ENCODE measurements at places on chromosomes 7 and 10. TPM values are rescaled to one million over a fixed set of nuclear protein-coding genes. Genes with fewer than 3 reads are reported as not detected.

The GNGT1 gene
- not detected for total RNA-seq

The PLXNA4 gene
- total RNA-seq = under 0.01 TPM

The STAG3 gene
- total RNA-seq = 0.84 TPM

The PDE1C gene
- total RNA-seq = 2.9 TPM

The PNLIPRP2 gene
- not detected for total RNA-seq

The CCL26 gene
- total RNA-seq = 1.7 TPM

The CLCN1 gene
- total RNA-seq = under 0.01 TPM

The SPDYE11 gene
- not detected for total RNA-seq

The PPP1R17 gene
- not detected for total RNA-seq

The NYAP1 gene
- 1.8 TPM for total RNA-seq

The ZNF467 gene
- 1.5 TPM for total RNA-seq

The SPDYE16 gene
- not detected for total RNA-seq

The WBP1L gene
- 41.9 TPM for total RNA-seq

The SFTPA1 gene
- total RNA-seq = not detected

The PNLIP gene
- not detected for total RNA-seq

The C7orf57 gene
- total RNA-seq = not detected

The CALHM2 gene
- total RNA-seq = 19.0 TPM

The OPALIN gene
- not detected for total RNA-seq

The OR2A25 gene
- not detected for total RNA-seq

The ABCB4 gene
- total RNA-seq = 0.17 TPM

The SYNPO2L gene
- under 0.01 TPM for total RNA-seq

The TMEM184A gene
- total RNA-seq = under 0.01 TPM

The SEC23IP gene
- 24.7 TPM for total RNA-seq

The NPY4R2 gene
- not detected for total RNA-seq

The LIPK gene
- total RNA-seq = not detected

The CCDC172 gene
- total RNA-seq = not detected

The ASAH2 gene
- 1.3 TPM for total RNA-seq

The TET1 gene
- total RNA-seq = 1.8 TPM

The NACAD gene
- 3.6 TPM for total RNA-seq

The PAX2 gene
- total RNA-seq = not detected

The CYP3A4 gene
- not detected for total RNA-seq

The SCIN gene
- total RNA-seq = not detected

The FAM25A gene
- total RNA-seq = not detected

The ADK gene
- 32.6 TPM for total RNA-seq

The APBB1IP gene
- total RNA-seq = not detected

The ADAMTS14 gene
- total RNA-seq = under 0.01 TPM

The ACTR3C gene
- 0.17 TPM for total RNA-seq

The CALML5 gene
- total RNA-seq = not detected

The ARHGEF35 gene
- 0.84 TPM for total RNA-seq

The XRCC2 gene
- total RNA-seq = 3.1 TPM

The GRK5 gene
- 7.0 TPM for total RNA-seq

The MACC1 gene
- total RNA-seq = under 0.01 TPM

The CTAGE15 gene
- total RNA-seq = not detected

The ZFAND2A gene
- 16.0 TPM for total RNA-seq

The MYOZ1 gene
- 0.15 TPM for total RNA-seq

The SYT15 gene
- total RNA-seq = not detected

The MGMT gene
- 40.0 TPM for total RNA-seq

The CPA5 gene
- total RNA-seq = not detected

The ABCB8 gene
- 44.2 TPM for total RNA-seq

The KCNIP2 gene
- total RNA-seq = 0.17 TPM

The PPIF gene
- total RNA-seq = 44.9 TPM

The ACTL6B gene
- not detected for total RNA-seq

Data from bronchus fibroblast of lung (primary cell).